ENCODE measurements at places on chromosomes 6 and 20.
A peak's percentile ranks its signal among the peaks of the same experiment; 100 is the strongest.

DNA sequence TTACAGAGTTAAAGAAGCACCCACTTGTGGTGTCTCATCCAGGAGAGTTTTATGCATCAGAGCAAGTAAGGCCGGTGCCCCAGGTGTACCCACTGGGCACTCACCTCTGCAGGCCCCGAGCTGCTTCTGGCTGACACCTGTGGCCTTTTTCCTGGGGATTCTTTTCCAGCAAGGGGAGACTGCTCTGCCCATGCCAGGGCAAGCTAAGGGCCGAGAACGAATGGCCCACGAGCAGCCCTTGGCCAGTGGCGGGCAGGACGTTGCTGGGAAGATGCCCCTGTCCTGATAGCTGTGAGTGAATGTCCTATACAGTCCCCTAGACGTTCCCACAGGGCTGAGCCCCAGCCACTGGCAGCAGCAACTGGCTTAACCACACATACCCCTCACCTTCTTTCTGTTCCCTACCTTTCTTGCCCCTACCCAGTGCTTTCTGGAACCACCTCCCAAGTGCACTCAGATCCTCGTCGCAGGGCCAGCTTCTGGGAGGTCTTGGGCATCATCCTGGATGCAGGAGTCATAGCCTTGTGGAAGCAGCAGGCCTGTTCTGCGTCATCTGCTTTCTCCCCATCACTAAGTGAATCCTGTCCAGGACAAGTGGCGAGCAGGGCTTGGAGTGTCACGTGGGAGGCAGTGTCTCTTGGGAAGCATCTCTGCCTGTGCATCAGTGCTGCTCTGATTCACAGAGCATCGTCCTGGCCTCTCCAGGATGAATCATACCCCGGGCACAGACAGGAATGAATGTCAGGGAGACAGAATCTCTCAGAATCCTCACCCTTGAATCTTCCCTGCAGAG, 32.5 kb downstream of the SYNDIG1 start:
- no peak for DNase-seq

- DNase-seq, result peak; percentile 57
Observed at GRCh38 chr20:4014031-4014474, 1.3 kb downstream of the RNF24 start.

DNA sequence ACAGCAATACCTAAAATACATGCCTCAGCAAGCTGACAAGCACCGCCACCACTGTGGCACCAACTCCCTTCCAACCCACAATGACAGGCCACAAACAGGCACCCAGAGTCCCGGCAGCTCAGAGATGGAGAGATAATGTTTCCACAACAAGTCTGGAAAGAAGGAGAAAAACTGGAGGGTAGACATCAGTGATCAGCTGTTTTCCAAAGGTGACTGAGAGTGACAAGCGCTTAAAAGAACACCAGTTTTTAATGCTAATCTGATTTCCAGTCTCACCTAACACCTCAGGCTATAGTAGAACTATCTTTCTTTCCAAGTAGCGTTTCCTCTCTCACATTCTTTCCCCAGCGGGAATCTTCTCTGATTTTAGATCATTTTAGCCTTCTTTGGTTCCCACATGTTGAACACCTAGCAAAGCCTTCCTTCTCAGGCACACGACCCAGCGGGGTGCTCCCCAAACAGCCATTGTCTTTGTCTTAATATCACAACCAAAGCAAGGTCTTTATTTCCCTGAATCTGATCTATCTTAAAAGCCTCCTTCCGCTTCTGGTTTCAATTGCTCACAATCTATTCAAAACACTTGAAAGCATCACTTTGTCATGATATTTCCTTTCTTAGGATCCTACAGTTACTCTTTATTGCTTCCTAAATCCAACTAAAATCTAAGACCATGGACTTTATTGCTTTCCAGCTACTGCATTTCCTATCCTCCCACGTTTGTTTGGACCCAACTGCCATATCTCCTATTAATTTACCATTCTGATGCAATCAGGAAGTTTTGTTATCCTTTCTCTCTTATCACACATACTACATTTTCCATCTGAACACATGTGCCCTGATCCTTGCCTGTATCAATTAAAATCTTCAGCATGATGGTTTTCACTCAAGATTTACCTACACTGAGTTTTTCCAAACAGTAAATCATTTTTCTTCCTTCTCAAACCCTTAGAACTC, 282.7 kb downstream of the ADGB start:
- DNase-seq, result no peak

DNA sequence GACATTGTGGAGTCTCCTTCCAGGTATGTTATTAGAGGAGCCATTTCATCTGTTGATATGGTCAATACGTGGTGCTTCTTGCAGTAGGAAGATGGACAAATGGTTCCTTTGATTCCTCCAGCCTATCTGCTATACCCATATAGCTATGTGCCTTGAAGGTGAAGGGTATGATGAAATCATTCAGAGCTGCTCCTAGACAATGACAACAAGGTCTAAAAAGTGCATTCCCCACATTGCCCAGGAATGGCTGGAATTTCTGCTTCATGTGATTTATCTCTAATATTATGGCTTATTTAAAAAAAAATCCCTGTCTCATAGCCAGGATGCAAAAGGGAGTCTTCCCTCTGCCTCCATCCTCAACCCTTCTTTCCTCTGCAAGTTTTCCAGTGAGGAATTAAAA, 14.1 kb downstream of the DAAM2 start:
- no peak for DNase-seq

DNA sequence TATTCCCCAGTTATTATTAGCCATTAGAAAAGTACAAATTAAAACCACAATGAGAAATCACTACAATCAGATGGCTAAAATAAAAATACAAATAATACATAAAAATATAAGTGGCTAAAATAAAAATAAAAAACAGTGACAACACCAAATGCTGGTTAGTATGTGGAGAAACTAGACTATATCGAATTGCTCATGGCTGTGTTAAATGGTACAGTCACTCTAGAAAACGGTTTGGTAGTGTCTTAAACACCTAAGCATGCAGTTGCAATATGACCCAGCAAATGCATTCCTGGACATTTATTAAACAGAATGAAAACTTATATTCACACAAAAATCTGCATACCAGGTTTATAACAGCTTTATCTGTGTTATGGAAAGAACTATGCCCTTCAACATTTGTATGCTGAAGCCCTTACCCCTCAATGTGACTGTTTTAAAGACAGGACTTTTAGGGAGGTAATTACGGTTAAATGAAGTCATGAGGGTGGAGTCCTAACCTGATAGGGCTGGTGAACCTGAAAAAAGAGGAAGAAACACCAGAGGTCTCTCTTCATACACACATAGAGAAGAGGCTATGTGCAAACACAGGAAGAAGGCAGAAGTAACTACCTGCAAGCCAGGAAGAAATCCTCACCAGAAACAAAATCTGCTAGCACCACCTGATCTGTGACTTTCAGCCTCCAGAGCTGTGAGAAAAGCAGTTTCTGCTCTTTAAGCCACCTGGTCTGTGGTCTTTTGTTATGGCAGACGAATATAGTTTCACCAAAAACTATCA, 84.9 kb downstream of the ASCC3 start:
- no peak for DNase-seq

GRCh38 chr20:50983321-50983720, 24.7 kb downstream of the MOCS3 start:
- DNase-seq, result no peak

DNA sequence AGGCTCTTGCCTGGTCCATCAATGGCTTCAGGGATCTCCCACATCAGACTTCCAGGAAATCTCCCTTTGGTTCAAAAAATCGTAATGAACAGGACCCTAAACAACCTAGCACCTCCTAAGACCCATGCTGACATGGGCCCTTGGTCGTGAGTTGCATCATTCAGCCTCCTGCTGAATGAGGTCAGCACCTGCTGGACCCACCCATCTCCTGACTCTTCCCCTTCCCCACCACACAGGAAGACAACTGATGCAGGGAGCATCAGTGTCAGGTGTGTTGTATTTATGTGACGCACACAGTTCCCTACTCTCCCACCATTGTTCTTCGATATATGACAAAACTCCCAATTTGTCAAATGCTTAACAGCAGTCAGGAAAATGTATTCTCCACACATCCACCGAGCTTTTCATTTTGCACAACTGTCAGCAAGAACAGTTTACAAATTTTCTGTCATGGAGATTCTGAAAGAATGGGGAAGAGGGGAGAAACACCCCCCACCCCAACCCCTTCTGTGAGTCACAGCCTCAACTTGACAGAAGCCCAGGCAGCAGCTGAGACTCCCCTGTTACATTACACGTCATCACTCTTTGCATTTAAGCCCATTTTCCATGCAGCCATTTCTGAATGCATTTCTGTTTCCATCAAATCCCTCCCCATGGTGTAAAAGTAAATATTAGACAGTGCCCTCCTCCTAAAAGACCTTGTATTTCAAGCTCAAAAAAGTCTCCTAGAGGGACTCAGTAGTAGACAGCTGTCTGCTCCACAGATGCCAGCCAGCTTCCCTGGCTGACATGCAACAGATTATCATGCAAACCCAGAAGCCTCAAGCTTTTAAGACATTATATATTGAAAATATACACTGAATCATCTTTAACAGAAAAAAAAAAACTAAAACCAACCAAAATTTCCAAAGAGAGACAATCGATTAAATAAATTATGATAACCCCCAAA, 577.5 kb downstream of the PTPRT start:
- no peak for DNase-seq

DNA sequence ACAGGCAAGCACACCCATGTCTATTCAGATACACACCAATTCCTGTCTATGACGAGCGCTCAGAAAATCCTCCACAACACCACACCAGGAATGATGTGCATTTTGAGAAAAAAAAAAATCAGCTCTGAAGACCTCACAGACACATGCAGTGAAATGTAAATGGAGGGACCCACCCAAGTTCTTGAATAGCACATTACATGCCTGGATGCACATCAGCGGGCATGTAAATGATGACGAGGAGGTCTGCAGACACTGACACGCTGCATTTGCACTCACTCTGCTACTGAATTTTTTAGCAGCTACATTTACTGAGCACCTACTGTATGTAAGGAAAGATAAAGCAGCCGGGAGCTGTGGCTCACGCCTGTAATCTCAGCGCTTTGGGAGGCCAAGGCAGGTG, 14.7 kb downstream of the NRSN2 start:
- DNase-seq, result no peak

GRCh38 chr6:121868206-121868605, 432.8 kb downstream of the GJA1 start:
- DNase-seq, result no peak

- peak; percentile 27 for DNase-seq
Observed at GRCh38 chr6:89489078-89489477, 56.1 kb downstream of the ANKRD6 start.

GRCh38 chr6:42963855-42964605, 3.5 kb downstream of the GNMT start:
- DNase-seq, result no peak

DNA sequence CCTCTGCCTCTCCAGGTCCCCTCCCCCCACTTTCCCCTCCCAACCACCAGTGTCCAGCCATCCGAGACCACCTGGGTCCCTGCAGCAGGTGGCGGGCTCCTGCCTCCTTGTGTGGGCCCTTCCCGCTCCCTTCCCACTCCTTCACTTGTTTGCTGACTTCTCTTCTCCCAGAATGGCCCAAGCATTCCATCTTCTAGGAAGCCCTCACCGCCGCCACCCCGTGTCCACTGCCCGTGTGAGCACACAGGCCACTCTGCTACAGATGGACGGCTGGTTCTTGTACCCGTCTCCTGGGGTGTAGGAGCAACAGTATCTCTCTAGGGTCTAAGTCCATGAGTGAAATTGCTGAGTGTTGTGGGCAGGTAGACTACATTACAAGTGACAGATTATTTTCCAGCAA, 15.0 kb downstream of the BPHL start:
- no peak for DNase-seq

- no peak for DNase-seq
Observed at GRCh38 chr6:168226902-168227318, 92.7 kb downstream of the DACT2 start.

DNA sequence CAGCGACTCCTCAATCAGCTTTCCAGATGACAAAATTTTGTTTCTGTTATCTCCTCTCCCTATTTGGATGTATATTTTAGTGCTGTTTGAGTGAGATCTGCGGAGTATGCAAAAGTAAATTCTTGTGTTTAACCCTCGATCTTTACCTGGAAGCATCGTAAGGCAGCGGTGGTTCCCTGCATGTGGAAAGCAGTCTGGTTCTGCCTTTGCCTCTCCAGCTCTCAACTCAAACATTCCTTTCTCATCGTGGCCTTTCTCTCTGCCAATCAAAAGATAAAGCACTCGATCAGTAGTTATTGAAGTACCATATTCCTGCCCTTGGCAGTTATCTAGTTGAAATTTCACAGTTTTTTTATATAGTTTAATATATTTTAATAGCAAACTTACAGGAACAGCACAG, 44.0 kb upstream of the BTN3A2 start:
- no peak for DNase-seq

DNA sequence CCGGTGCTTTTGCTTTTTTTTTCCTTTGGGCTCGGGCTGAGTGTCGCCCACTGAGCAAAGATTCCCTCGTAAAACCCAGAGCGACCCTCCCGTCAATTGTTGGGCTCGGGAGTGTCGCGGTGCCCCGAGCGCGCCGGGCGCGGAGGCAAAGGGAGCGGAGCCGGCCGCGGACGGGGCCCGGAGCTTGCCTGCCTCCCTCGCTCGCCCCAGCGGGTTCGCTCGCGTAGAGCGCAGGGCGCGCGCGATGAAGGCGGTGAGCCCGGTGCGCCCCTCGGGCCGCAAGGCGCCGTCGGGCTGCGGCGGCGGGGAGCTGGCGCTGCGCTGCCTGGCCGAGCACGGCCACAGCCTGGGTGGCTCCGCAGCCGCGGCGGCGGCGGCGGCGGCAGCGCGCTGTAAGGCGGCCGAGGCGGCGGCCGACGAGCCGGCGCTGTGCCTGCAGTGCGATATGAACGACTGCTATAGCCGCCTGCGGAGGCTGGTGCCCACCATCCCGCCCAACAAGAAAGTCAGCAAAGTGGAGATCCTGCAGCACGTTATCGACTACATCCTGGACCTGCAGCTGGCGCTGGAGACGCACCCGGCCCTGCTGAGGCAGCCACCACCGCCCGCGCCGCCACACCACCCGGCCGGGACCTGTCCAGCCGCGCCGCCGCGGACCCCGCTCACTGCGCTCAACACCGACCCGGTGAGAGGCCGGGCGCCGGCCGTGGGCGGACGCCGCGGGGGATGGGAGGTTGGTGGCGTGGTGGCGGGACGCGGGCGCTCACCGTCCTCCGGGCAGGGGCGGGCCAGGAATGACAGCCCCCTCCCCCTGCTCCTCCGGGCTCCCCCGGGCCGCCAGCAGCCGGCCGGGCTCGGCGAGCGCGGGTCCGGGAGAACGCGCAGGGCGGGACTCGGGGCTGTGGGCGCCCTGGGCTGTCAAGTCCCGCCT, 606 bp downstream of the ID4 start:
- peak; percentile 20 for DNase-seq

GRCh38 chr6:67646550-67646949, 988.5 kb upstream of the ADGRB3 start:
- DNase-seq, result no peak

DNA sequence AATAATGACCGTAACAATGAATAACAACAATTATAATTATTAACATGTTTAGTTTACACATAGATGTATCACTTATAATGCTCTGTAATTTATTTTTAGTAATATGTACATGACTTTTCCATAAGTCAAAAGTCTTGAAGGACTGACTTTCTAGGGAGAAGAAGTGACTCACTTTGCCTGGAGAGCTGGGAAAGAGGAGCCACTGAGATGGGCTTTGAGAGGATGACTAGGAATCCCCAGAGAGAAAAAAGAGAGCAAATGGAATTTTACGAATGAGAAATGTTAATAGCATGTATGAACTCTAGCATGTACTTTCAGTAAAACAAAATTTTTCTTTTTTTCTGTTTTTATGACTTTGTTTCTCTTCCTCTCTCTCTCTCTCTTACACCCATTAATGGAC, 67.8 kb upstream of the RALY start:
- no peak for DNase-seq

- DNase-seq, result no peak
Observed at GRCh38 chr20:32582659-32583580, 2.2 kb downstream of the NOL4L start.

- no peak for DNase-seq
Observed at GRCh38 chr6:104816125-104816524, 43.6 kb downstream of the HACE1 start.

Data from NCI-H774 (cell line).